ENCODE measurements at places on chromosomes 7 and 10.

- DNase-seq, result no peak
Observed at GRCh38 chr7:70893971-70894715, 237.8 kb upstream of the GALNT17 start.

DNA sequence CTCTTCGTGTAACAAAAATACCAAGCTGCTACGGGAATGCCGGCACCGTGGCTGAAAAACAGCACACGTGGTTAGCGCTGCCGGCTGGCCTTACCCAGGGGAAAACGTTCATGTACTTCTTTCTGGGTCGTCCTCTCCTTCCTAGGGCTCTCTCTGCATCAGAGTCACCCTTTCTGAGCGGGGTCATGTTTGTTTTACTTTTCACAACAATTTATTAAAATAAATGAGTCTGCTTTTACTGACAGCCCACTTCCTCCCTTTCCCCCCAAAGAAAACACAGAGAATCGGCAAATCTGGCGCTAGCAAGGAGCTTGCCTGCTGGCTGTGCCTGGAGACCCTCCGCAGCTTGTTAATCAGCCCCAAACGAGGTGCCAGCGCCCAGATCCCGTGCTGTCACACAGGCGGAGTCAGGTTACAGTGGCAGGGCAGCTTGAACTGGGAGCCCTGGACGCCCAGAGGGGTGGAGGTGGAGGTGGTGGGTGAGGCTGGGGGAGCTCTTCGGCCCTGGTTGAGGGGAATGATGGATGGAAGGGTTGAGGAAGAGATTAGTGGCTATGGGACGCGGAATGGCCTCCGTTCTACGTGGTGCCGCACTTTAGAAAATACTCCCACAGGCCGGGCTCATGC is 162.2 kb upstream of the TNS3 start:
- no peak for DNase-seq

DNA sequence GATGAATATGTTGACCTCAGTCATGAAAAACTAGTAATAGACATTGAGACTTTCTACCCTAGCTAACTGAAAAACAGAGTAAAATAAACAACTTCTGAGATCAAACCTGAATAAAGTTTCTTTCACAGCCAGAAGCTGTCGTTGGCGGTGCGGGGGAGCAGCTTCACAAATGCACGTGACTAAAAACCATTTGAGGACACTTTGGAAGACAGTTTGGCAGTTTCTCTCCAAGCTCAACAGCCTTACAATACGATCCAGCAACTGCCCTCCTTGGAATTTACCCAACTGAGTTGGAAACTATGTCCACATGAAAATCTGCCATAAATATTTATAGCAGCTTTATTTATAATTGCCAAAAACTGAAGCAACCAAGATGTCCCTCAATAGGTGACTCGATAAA is 63.1 kb downstream of the CYTH3 start:
- DNase-seq, result no peak

GRCh38 chr10:54063514-54063913 is 737.5 kb downstream of the PCDH15 start:
- DNase-seq, result no peak

GRCh38 chr7:118109607-118110006 is 74.4 kb upstream of the LSM8 start:
- DNase-seq, result no peak

- no peak for DNase-seq
Observed at GRCh38 chr7:1218541-1219165, 14.0 kb upstream of the UNCX start.

Measured in activated CD4-positive, alpha-beta T cell treated with anti-CD3 and anti-CD28 coated beads for 24 hours (primary cell).